Activated CD4-positive, alpha-beta memory T cell treated with anti-CD3 and anti-CD28 coated beads, Interleukin-2, amount 10 ng/mL, durations not matched to agents 7 days and 5 days (primary cell): ENCODE measurements at places on chromosomes 12 and 14. TPM values are rescaled to one million over a fixed set of nuclear protein-coding genes. Genes with fewer than 3 reads are reported as not detected.

- no peaks in the 10 kb centered on the region for H3K36me3 ChIP-seq
- peaks cover 11% of the 10 kb centered on the region for H3K27me3 ChIP-seq
- DNase-seq = no peak
- H3K27ac ChIP-seq = no peak overlapping the region
- peaks cover 3% of the 10 kb centered on the region for H3K4me1 ChIP-seq
Observed at GRCh38 chr14:66015071-66015780, 470.9 kb upstream of the CCDC196 start.

DNA sequence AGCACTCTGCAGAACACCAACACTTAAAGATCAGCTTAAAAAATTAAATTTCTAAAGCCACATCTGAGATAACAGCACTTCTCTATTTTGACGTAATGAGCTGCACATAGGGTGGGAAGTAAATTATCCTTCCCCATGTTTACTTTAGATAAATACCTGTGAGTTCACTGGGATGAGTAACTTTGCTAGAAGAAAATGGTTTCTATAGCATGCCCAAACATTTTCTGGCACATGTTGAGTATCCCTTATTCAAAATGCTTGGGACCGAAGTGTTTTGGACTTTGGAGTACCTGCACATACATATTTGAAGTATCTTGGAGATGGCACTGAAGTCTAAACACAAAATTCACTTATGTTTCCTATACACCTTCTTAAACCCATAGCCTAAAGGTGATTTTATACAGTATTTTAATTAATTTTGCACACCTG, 6.6 kb downstream of the SLC38A2 start:
- no peaks in the 10 kb centered on the region for H3K27me3 ChIP-seq
- no peak for DNase-seq
- H3K27ac ChIP-seq = no peak overlapping the region
- no peak overlapping the region for H3K4me3 ChIP-seq

DNA sequence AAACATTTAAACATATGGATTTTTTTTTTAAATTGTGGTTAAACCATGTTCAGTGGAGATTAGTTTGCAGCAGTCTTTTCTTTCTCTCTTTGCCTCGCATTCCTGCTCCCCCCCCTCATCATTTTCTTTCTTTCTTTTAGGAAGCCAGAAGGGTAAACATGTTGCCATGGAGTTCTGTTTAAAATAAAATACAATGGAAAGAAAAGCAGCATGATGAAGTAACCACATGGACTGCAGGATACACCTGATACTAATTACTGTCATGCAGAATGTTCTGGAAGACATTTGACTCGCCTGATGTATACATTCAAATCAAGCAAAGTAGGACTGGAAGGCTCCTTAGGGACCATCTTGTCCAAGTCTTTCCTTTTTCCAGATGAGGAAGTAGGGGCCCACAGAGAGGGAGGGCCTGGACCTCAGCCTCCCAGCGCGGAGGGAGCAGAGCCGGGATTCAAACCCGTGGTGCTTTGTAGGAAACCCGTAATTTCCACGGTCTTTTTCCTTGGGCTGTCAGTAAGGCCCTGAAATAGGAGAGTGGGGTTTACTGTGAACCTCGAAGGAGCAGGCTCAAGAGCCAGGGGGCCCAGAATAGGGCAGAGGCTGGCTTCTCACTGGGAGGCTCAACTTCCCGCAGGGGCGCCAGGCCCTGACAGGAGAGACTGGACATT, 2.4 kb upstream of the MEG3 start:
- no peaks in the 10 kb centered on the region for H3K4me1 ChIP-seq
- H3K36me3 ChIP-seq = no peaks in the 10 kb centered on the region
- DNase-seq = no peak

- no peaks in the 10 kb centered on the region for H3K36me3 ChIP-seq
- H3K27ac ChIP-seq = no peak overlapping the region
- H3K4me3 ChIP-seq = no peak overlapping the region
- no peaks in the 10 kb centered on the region for H3K4me1 ChIP-seq
- H3K27me3 ChIP-seq = no peaks in the 10 kb centered on the region
- DNase-seq = no peak
Observed at GRCh38 chr14:53640695-53641094, 315.9 kb downstream of the BMP4 start.

DNA sequence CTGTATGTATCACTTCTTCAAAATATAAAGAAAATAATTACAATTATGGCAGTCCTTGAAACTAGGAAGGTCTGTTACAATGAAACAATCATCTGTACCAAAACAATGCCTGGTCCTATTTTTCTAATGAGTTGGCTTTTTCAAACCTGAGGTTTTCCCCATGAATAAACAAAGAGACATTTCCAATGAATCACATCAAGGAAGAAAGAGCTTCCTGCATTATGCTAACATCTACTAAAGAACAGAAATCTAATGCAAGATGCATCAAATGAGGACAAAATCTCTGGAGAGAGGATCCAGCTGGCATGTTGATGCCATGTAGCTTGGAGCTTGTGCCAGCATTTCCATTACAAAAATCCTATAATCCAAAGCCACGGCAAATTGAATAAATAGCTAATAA, 29.3 kb downstream of the NIN start:
- no peaks in the 10 kb centered on the region for H3K27me3 ChIP-seq
- peaks cover 24% of the 10 kb centered on the region for H3K36me3 ChIP-seq
- DNase-seq = no peak
- no peaks in the 10 kb centered on the region for H3K4me1 ChIP-seq
- H3K27ac ChIP-seq = no peak overlapping the region
- H3K4me3 ChIP-seq = no peak overlapping the region

GRCh38 chr12:78864870-78865463, 393 bp downstream of the SYT1 start:
- peaks cover 2% of the 10 kb centered on the region for H3K4me1 ChIP-seq
- no peak overlapping the region for H3K4me3 ChIP-seq
- peaks cover 9% of the 10 kb centered on the region for H3K27me3 ChIP-seq
- DNase-seq = no peak
- no peaks in the 10 kb centered on the region for H3K36me3 ChIP-seq
- H3K27ac ChIP-seq = no peak overlapping the region

PFDN5 gene
- total RNA-seq = 301 TPM

MMP19 gene
- not detected for total RNA-seq

CRACR2A gene
- 34.3 TPM for total RNA-seq

TPH2 gene
- total RNA-seq = not detected
